Stimulated activated CD8-positive, alpha-beta memory T cell treated with anti-CD3 and anti-CD28 coated beads, Interleukin-15, amount 100 ng/mL, for 24 hours (primary cell): ENCODE measurements at places on chromosomes 4 and X.

DNA sequence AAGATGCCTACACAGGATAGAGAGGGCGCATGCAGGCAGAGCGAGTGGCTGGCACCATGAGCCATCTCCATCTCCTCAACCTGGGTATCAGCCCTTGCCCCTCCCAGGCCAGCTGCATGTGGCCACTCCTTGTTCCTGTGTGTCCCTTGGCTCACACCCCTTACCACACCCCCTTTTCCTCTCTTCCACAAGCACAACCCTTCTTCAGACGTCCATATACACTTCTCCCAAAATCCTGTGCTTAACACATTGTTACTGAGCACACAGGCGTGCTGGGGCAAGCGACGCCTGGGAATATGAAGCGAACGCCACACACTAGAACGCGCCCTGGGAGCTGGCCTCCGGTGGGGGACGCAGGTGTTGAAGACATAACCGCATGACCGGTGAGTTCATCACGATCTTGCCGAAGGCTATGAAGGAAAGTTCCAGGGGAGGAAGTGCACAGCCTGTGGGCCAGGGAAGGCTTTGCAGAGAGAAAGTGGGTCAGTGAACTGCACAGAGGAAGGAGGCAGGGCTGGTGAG lies 19.1 kb upstream of the KIAA0232 start:
- DNase-seq: no peak

- DNase-seq: no peak
These were observed 22.8 kb upstream of the GPR78 start for GRCh38 chr4:8557151-8558076.

DNA sequence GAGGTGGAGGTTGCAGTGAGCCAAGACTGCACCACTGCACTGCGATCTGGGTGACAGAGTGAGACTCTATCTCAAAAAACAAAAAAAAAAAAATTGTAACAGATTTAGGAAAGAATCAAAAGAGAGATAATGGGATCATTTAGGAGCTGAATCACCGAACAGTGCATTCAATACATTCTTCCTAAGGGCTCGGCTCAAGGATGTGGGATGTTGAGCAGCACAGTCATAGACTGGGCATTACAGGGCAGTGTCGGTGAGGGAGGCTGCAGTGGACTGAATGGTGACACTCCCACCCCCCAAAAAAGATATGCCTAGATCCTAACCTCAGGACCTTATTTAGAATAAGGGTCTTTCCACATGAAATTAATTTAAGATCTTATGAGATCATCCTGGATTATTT lies 70.0 kb downstream of the EVC2 start:
- no peak for DNase-seq

GRCh38 chr4:146793727-146794126 lies 151.9 kb downstream of the TTC29 start:
- no peak for DNase-seq

- DNase-seq: no peak
These were observed 42.0 kb downstream of the PSAPL1 start for GRCh38 chr4:7392438-7393421.

DNA sequence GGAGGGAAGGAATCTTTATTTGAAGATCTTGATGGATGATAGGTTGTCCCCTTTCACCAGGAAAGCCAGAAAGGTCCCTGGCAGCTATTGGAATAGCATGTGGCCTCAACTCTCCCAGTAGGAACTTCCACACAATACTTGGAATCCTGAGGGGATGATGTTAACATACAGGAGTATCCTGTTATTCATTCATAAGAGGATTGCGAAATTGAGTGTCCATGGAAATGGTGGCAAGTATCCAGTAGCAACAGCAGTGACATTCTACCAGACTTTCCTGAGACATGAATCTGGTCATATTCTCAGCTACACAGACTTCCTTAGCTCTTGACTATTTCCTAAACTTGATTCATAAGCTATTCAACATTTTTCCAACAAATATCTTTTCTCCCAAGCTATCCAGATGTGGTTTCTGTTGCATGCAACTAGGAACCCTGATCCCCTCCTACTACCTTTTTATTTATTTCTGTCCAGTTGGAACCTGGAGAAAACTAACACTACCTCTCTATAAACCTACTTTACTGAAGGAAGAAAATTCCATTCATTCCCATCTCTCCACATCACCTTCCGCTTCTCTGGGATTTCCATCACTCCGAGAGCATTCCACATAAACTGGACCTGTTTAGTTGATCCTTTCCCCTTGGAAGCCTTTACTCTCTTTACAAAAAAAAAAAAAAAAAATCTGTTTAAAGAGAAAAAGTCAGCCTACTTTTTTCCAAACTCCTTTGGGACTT lies 101.8 kb downstream of the ANXA5 start:
- no peak for DNase-seq

GRCh38 chr4:2256156-2256731 lies 5.7 kb downstream of the MXD4 start:
- no peak for DNase-seq

GRCh38 chrX:4622486-4623167 lies 909.2 kb upstream of the PRKX start:
- no peak for DNase-seq

GRCh38 chr4:26858035-26858918 lies 2.4 kb upstream of the STIM2 start:
- DNase-seq: no peak

DNA sequence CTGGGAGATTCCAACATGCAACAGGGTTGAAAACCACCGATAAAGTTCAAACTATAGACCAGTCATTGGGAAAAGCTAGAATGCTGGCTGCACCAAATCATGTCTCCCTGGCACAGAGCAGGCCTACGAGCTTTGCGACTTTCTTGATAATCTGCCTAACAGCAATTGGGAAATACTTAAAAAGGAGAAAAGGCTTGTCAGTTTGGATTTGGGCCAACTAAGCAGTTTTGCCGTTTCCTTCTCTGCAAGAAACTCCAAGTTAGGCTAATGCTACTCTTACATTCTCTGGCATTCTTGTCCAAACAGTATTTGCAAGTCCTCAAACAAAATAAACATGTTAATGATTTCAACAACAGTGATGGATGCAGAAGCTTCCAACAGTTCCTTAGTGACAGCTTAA lies 87.9 kb downstream of the PDK3 start:
- no peak for DNase-seq

DNA sequence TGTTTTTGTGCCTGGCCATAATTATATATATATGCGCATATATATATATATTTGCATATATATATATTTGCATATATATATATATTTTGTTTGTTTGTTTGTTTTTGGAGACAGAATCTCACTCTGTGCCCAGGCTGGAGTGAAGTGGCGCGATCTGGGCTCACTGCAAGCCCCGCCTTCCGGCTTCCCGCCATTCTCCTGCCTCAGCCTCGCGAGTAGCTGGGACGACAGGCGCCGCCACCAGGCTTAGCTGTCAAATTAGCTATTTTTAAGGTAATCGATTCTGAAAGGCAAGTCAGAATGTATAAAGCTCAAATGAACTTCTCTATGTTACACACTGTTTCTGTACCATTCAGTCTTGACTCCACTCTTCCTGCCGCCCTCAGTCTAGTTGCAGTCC lies 273.3 kb downstream of the TRIML1 start:
- DNase-seq: no peak
